OCI-M1 (cell line): ENCODE measurements at places on chromosomes 16 and 17.

DNA sequence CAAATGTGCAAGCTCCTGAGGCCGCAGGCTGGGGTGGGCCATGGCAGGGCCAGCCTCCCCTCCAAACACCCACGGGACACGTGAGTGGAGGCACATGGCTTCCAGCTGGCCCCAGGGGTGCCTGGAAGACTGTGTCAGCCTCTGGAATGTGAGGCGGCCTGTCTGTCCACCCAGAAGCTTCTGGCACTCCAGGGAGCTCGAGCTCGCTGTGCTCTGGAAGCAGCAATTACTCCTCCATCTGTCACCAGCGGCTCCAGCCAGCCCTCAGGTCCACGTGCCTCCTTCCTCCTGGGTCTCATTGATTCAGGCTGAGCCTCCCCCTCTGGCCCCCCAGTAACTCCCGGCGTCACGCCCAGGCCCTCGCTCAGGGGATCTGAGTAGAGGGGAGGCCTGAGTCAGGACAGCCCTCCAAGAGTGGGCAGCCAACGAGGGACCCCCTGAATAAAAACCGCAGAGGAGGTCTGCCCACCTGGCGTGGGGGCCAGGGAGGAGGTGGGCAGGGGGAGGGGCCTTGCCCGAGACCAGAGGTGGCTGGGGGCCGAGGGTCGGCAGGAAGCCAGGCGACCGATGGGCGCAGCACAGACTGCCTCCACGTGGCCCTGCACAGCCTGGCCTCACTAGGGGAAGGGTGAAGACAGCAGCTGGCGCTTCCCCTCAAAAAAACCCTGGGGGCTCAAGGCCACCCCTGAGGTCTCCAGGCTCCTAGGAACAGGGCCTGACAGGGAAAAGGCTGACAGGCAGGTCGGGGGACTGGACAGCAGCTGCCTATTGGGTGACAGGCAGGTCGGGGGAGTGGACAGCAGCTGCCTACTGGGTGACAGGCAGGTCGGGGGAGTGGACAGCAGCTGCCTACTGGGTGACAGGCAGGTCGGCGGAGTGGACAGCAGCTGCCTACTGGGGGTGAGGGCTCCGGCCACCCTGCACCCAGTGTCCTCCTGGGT is 11.9 kb downstream of the PIEZO1 start:
- DNase-seq = no peak

DNA sequence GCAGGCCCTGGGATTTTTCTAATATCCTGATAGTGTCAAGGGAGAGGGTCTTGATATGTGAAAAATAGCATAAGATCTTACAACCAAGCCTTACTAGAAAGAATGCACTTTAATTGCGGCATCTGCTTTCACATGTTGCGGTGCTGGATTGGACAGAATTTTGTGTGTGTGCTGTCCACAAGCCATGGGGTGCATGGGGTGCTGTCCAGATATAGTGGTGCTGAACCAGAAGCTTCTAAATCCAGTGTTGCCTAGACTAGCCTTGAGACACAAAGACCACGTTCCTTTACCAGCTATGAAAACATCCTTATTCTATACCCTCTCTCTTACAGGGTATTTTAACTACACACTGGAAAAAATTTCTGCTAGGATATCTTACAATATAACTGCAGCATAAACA is 244.0 kb downstream of the TMEM114 start:
- peak; percentile 18 for DNase-seq

GRCh38 chr17:82752371-82753200 is 721 bp downstream of the TBCD start:
- peak; percentile 39 for DNase-seq

DNA sequence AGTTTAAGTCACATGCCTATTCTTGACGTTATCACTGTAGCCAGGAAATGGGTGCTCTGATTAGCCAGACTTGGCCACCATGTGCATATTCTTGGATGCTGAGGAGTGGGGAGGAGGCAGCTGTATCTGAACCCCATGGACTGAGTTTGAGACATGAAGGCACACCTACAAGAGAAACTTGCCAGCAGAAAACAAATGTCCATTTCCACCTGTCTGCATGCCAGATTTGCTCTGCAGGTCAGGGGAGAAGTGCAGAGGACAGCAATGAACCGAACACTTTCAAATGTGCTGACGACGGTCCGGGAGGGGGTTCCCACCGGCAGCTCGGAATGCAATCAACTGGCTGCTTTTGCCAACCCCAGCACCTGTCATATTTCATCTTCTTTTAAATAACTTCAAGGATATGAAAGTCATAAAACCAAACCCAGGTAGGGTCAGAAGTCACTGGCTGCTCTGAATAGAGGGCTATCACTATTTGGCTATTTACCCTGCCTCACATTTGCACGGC is 287.8 kb upstream of the N4BP1 start:
- no peak for DNase-seq

- DNase-seq = no peak
These were observed 159.1 kb downstream of the PRKCA start for GRCh38 chr17:66461343-66461995.

DNA sequence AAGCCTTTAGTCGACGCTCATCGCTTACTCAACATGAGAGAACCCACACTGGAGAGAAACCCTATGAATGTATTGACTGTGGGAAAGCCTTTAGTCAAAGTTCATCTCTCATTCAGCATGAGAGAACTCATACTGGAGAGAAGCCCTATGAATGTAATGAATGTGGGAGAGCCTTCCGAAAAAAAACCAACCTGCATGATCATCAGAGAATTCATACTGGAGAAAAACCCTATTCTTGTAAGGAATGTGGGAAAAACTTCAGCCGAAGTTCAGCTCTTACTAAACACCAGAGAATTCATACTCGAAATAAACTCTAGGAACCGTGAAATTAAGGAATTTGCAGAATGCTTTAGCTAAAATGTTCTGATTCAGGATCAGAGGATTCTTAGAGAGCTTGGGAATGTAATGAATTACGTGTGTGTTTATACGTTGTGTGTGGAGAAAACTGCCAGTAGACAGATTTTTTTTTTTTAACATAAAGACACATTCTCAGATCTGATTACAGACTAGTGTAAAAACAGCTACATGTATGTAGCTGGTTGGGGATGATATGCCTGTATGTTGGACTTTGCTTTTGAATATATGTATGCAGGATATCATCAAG is 25.4 kb downstream of the ZFP90 start:
- DNase-seq = peak; percentile 37
